Forelimb muscle (tissue), 1 donor: ENCODE measurements at places on chromosomes 7 and 10.

DNA sequence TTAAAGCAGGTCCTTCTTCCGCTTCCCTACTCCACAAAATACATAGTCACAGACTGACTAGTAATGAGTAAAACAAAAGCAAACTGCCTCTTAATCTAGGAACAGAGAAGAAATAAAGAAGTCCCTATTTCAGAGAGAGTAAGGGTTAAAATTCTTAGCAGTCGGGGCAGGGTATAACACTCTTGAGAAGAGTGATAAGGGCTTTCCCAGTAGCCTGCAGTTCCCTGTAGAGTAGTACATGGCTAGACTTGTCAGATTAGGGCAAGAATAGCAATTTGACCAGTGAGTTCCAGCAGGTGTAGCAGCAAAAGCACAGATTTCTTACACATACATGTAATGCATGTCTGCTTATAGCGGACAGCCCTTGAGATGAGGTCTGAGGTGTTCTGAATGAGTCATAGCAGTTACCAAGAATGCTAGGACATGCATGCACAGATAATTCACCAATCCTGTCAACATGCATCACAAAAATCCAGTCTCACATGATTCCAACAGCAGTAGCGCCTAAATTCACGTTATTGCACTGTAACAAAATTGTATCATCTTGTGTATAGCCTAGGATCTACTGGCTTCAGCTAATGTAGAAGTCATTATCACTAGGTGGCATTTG, 40.7 kb downstream of the BTRC start:
- DNase-seq: no peak

DNA sequence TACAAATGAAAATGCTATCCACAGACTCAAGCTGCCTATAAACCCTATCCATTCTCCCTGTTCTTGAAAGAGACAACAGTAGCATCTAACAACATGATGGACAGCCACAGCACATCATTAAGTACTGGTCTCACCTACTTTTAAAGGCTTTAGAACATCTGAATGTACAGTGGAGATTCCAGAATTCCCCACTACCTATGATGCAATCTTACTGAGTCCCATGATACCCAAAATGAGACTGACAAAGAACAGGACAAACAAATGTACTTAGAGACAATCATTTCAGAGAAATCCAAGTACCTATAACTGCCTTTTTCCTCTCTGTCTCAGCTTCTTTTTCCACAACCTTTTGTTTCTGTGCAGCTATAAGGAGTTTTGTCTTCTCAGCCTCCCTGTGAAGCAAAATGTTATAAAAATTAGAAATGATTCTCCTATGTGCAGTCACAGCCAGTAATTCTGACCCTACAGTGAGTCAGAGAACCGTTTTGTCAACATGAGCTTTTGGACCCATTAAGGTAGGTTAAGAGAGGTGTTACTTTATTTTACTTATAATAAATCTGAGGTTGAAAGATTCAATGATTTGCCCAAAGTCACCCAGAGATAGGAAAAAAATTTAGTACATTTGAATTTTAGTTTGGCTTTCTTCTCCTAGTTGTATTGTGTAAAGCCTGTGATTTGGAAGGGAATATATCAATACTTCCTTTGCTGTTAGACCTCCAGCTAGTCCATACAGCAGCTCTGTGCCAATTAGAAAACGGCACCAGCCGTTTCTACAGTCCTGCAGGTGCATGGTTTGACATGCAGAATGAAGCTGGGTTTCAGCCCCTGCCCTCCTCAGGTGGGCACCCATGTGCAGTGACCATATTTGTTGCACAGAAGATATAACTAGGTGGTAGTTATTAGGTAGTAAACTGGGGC, 21.9 kb downstream of the ERLIN1 start:
- no peak for DNase-seq

DNA sequence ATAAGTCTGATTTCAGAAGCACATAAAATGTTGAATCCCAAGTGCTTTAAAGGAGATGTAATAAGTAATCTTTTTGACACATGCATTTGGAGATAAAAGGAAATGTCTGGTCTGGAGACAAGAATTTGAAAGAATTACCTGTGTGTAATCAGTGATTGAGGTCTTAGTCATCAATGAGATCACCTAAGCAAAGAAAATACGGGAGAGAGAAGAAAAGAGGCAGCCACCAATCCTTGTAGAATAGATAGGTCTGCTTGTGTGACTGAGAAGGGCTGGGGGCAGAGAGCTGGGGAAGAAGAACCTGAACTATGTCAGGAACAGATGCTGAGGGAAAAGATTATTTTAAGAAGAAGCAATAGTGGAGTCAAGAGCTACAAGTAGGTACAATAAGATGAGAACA, 49.3 kb upstream of the ITPRID1 start:
- DNase-seq: no peak

DNA sequence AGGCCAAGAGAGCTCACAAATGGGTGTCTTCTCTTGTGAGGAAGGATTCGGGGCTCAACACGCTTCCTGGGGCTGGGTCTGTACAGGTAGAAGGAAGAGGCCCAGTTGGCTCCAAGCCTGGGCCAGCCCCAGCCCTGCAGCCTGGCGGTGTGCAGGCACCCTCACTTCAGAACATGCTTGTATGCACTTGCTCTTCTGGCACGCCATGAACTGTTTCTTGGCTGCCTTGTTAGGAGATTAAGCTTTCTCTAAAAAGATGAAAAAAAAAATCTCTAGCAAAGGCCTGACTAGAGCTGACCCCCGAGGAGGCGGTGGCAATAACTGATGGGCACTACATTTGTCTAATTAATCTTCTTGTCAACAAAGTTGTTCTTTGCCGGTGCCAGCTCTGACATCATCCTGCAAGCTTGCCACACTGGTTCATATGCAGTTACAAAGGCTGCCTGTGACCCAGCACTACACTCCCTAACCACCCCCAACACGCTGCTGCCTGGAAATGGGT, 94.7 kb downstream of the WDR11 start:
- no peak for DNase-seq

DNA sequence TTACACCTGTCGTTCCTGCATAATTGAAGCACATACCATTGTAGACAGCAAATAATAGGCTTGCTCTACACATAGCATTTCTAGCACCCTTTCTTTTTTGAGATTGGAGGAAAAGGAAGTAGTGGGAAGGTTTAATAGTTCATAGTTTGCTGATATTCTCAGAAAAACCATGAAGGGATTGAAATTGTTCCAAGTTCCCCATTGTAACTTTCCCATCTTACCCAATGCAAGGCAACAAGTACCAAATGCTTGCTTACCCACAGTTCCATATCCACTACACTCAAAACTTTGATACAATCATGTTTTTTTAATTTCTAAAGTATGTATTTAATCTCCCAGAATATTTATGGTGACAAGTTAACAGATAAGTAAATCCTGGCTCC, 13.8 kb downstream of the CYP3A5 start:
- no peak for DNase-seq

DNA sequence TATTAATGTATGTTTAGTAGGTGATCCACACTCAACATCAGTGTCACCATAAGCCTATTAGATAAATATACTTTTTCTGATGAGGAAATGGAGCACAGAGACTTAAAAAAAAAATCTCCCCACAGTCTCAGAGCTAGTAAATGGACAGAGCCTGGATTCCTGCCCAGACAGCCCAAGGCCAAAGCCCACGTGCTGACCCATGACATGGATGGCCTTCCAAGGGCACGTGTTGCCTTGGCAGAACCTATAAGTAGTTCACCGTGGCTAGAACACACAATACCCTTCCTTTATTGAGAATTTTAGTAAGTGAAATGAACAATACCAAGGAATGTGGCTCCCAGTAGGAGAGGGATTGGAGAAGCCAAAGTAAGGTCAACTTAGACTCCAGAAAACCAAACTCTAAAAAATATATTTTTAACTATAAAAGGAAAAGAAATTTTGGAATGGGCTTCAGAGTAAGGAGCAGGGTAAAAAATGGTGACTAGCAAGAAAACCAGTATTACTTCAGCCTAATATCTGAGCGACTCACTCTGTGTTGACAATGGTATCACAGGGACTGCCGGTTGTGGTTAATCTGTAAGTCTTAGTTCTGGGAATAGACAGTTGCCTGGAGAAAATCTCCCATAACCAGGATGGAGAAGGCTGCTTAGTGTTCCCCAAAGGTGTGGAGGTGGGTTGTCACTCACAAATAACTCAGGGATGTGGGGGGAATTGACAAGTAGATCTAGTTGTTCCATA, 223.0 kb downstream of the SORCS1 start:
- DNase-seq: no peak

DNA sequence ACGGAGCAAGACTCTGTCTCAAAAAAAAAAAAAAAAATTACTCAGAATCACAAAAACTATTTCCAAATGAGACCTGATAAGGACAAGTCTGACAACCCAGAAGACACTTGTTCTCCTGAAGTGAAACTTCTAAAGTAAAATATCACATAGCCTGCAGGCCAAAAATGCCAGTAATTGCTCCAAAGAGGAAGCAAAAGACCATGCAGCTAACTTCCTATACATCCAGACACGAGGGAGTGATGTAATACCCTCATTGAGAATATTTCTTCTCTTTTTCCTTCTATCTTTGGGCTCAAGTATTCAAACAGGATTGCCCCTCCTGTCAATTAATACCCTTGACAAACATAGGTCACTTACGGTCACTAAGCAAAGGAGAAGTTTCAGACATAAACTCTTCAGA, 31.2 kb downstream of the ARMH3 start:
- no peak for DNase-seq

- no peak for DNase-seq
Measured at GRCh38 chr7:131955679-131956078, 399.3 kb upstream of the PODXL start.

- no peak for DNase-seq
Measured at GRCh38 chr7:44994877-44995554, 5.0 kb upstream of the CCM2 start.

GRCh38 chr10:20953120-20953519, 56.0 kb upstream of the NEBL start:
- DNase-seq: no peak

GRCh38 chr10:78923647-78924318, 145.0 kb upstream of the ZMIZ1 start:
- DNase-seq: no peak

DNA sequence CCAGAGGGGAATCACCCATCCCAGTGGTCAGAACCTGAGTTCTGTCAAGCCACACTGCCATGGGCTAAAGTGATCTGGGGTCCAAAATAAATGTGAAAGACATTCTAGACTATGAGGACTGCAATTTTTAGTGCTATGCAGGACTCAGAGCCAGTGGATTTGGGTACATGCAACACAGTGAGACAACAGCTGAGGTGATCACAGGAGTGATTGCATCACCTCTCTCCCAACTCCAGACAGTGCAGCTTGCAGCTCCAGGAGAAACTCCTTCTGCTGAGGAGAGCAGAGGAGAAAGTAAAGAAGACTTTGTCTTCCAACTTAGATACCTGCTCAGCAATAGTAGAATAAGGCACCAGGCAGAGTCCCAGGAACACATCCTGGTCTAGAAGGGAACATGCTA, 682.0 kb upstream of the POT1 start:
- DNase-seq: no peak

- no peak for DNase-seq
Measured at GRCh38 chr7:45073786-45074527, 14.8 kb downstream of the NACAD start.

DNA sequence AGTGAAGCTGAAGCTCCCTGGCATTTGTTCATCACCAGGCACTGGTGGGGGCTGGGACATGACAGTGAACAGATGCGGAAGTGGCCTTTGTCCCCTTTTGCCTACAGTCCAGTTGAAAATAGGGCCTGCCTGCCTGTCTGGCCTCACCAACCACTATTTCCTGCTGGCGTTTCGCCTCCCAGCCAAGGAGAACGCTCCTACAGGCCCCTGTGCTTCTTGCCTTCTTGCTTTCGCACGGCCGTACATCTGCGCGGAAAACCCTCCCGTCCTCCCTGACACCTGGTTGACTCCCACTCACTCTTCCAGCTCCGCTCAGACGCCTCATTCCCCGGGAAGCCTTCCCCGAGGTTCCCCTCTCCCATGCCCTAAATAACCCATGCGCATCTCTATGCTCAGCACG, 317.3 kb downstream of the PRPF18 start:
- no peak for DNase-seq

- DNase-seq: no peak
Measured at GRCh38 chr10:34492081-34492480, 323.0 kb downstream of the PARD3 start.

GRCh38 chr7:142919656-142920055, 13.9 kb downstream of the TRPV5 start:
- no peak for DNase-seq

GRCh38 chr10:128896963-128897362, 570.1 kb upstream of the MGMT start:
- DNase-seq: peak; percentile 90

DNA sequence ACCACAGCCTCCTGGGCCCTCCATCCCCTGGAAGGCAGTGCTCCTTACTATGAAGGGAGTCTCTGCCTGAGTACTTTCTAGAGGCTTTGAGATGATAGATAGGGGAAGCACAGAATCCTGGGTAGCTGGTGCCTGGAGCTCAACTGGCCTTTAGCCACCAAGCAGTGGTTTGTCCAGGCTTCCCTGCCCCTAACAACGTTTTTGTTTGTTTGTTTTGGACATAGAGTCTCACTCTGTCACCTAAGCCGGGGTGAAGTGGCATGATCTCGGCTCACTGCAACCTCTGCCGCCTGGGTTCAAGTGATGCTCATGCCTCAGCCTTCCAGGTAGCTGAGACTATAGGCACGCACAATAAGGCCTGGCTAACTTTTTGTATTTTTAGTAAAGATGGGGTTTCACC, 289.4 kb downstream of the PLXNA4 start:
- DNase-seq: no peak

- DNase-seq: no peak
Measured at GRCh38 chr10:113063043-113063967, 113.3 kb downstream of the TCF7L2 start.

DNA sequence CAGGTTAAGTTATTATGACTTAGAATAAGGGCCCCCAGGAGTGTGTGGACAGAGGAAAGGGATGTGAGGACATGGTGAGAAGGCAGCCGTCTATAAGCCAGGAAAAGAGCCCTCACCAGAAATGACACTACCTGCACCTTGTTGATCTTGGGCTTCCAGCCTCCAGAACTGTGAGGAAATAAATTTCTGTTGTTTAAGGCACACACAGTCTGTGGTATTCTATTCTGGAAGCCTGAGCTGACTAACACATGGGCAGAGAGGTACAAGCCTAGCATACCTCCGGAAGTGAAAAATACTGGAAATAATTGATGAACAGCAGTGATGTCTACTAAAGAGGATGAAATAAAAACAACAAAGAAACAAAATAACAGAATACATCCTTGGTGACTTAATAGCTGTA, 46.1 kb upstream of the GRB10 start:
- DNase-seq: no peak

DNA sequence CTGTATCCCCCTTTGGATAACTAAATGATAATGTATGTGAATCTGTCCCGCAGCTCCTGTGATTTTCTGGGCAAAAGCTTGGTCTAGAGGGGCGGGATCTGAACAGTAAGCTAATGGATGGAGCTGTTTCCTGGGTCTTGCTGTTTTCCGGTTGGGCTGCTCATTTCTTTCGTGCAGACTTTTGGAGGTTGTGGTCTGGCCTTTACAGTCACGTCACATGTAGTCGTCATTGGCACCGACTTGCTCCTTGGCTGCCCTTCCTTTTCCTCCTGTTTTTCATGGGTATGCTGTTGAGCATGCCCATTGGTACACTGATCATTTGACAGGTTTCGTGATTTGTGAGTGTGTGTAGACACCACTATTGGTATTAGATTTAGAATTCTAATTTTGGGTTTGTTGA, 2.0 kb downstream of the FBH1 start:
- DNase-seq: no peak
